Right ventricle myocardium inferior (tissue), 1 donor: ENCODE measurements at places on chromosomes 5 and 9. TPM values are rescaled to one million over a fixed set of nuclear protein-coding genes. Genes with fewer than 3 reads are reported as not detected.

OR1J2 gene
- total RNA-seq, result not detected

NUTM2F gene
- total RNA-seq, result not detected

GAPT gene
- total RNA-seq, result 0.92 TPM

AKNA gene
- 7.1 TPM for total RNA-seq

C1QTNF2 gene
- total RNA-seq, result 1.5 TPM

CYLC2 gene
- total RNA-seq, result not detected

TMEM252 gene
- not detected for total RNA-seq

CXCL14 gene
- 1.8 TPM for total RNA-seq

SLC34A1 gene
- not detected for total RNA-seq

C5orf58 gene
- not detected for total RNA-seq

SYK gene
- 4.2 TPM for total RNA-seq

VAV2 gene
- total RNA-seq, result 7.6 TPM

PDCD1LG2 gene
- total RNA-seq, result 3.3 TPM

NTNG2 gene
- 1.4 TPM for total RNA-seq

LCP2 gene
- 6.7 TPM for total RNA-seq

FGD3 gene
- total RNA-seq, result 3.0 TPM

FOXD4L5 gene
- total RNA-seq, result not detected

HK3 gene
- total RNA-seq, result 6.4 TPM

GMCL2 gene
- total RNA-seq, result not detected

CD74 gene
- total RNA-seq, result 327 TPM

EXOC3 gene
- 47.3 TPM for total RNA-seq

SLC6A18 gene
- not detected for total RNA-seq

PRRT1B gene
- not detected for total RNA-seq

NSMF gene
- total RNA-seq, result 11.5 TPM

LPAR1 gene
- 13.8 TPM for total RNA-seq

ZBED3 gene
- 6.5 TPM for total RNA-seq

LHX3 gene
- total RNA-seq, result not detected

HRCT1 gene
- total RNA-seq, result 8.1 TPM

HMCN2 gene
- total RNA-seq, result 5.7 TPM

CER1 gene
- not detected for total RNA-seq

HMMR gene
- 0.92 TPM for total RNA-seq

SH3PXD2B gene
- 5.4 TPM for total RNA-seq

SPTLC1 gene
- 22.0 TPM for total RNA-seq

TMEM167A gene
- total RNA-seq, result 53.9 TPM

IL9 gene
- not detected for total RNA-seq

TEX48 gene
- not detected for total RNA-seq

PTGS1 gene
- total RNA-seq, result 4.0 TPM

PLAC8L1 gene
- total RNA-seq, result not detected

MLANA gene
- total RNA-seq, result not detected

NIPAL4 gene
- total RNA-seq, result not detected

TRIM32 gene
- total RNA-seq, result 15.6 TPM

NPR3 gene
- 10.6 TPM for total RNA-seq

PGGT1B gene
- total RNA-seq, result 27.0 TPM

EGFLAM gene
- 8.8 TPM for total RNA-seq

SPRY4 gene
- 9.7 TPM for total RNA-seq
